NCI-H748 treated with DMSO at 0.1 percent for 48 hours (cell line): ENCODE measurements at places on chromosomes 6 and 20.

DNA sequence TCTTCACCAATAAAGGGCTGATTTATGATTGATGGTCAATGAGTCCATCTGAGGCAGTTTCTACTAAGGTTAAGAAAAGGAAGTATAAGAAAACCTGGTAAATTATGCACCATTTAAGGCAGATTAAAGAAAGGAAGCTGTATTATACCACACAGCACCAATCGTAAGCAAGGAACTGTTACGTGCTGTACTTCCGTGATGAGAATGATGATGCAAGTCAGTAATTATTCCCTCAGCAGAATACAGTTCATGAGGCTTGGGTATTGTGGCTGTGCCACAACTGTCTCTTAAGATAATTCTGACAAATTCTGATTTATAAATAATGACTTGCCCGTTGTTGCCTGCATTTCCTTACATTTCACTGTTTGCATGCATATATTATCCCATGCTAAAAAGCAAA lies 699.0 kb downstream of the HDGFL1 start:
- DNase-seq = no peak

DNA sequence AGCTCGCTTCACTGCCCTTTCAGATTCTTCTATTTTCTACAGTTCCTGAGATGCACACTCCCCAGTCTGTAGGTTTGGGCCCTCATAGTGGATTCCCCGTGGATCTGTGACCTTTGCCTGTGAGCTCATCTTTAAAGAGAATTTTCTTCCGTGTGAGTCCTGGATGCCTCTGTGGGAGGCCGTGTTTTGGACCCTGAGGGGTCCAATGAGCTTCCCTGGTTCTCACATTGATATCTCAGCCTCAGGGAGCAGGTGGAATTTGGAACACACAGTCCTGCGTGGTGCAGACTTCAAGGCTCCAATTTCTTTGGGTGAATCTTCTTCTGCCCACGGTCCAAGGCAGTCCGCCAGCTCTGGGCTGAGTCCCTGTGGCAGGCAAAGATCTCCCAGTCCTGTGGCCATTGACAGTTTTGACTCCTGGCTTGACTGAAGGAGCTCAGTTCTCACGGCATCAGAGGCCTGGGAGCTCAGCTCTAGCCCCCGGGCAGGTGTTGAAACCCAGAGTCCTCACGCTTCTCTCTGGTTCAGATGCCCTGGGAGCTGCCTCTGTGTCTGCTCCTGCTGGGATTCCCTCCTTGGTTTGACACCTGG lies 61.0 kb downstream of the PSMG4 start:
- DNase-seq = no peak

DNA sequence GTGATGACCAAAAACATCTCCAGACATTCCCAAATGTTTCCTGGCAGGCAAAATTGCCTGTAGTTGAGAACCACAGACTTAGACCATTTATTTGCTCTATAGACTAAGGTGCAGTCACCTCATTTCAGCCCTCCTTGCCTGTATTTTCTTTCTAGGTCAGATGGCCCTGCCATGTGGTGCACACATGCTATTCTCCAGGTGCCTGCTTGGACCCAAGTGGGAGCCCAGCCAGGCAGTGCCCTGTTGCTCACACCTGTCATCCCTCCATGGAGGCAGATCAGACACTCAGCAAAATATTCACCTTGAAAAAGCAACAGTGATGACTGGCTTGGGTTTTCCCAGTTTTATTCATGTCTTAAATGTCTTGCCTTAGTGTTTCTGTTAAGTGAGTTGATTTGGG lies 311.4 kb downstream of the TFAP2C start:
- DNase-seq = no peak

DNA sequence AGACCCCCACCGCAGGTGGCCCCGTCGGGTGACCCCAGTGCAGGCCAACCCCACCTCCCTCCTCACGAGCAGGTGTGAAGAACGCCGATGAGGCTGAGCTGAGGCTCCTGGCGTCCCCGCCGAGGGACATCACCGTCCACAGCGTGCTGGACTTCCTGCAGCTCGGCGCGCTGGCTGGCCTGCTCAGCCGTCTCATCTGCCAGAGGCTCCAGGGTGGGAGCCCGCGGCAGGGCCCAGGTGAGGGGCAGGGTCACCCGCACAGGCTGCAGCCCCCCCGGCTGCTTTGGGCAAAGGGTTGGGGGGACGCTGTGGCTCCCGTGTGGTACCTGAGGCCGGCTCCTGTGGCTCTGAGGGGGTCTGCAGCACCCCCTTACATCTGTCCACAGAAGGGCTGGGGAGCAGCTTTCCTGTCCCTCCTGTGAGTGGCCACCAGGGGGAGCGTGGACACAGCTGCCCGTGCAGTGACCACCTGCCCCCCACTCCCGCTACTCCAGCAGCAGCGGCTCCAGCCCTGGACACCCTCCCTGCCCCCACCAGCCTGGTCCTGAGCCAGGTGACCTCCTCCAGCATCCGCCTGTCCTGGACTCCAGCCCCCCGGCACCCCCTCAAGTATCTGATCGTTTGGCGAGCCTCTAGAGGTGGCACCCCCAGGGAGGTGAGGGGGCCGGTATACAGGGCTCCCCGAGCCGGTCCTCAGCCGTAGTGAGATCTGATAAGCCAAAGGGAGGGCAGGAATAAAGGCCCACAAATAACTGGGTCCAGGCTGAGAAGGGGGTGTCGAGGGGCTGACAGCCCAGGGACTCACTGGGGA lies 16.5 kb downstream of the COL20A1 start:
- DNase-seq = peak; percentile 1

GRCh38 chr20:8933381-8933807 lies 135.5 kb upstream of the PLCB4 start:
- DNase-seq = no peak

- no peak for DNase-seq
Measured at GRCh38 chr6:128250370-128251070, 269.9 kb downstream of the PTPRK start.

- no peak for DNase-seq
Measured at GRCh38 chr6:129710450-129711270, 683 bp upstream of the ARHGAP18 start.
